ENCODE measurements at places on chromosomes 1 and 21.
A peak's percentile ranks its signal among the peaks of the same experiment; 100 is the strongest.

- DNase-seq, result no peak
Observed at GRCh38 chr1:181061891-181062835, 26.3 kb upstream of the IER5 start.

GRCh38 chr1:24095140-24095859 is 16.6 kb downstream of the MYOM3 start:
- DNase-seq, result no peak

GRCh38 chr1:206142011-206142410 is 24.8 kb upstream of the AVPR1B start:
- DNase-seq, result no peak

DNA sequence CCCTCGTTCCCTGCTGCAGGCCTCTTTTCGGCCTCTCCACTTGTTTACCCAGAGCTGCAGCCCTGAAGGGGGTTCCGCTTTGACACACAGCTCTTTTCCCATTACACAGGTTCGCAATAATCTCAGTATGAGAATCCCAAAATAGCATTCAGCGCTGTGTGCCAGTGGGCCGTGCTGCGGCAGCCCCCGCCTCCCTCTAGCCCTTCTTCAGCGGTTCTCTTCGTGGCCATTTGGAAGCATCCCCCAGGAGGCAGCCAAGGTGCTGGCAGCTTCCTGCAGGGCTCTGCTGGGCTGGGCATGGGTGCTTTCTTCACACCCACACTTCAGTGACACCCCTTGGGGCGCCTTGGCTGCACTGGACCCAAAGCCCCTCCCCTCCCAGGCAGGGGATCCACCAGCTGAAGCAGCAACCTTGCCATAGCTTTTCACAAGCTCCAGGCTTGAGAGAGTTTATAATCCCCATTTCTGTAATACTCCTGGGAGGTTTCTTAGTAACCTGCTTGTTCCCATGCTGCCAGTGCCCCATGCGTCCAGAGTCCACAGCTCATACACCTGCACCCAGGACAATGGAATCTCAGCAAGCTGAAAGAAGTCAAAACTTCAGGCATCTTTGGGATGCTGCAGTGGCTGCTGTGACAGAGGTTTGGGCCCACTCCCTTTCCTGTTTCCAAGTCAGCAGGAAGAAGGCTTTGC is 8.1 kb downstream of the NCF2 start:
- DNase-seq, result no peak

- DNase-seq, result no peak
Observed at GRCh38 chr1:212977781-212978645, 27.7 kb downstream of the VASH2 start.

GRCh38 chr21:27036736-27037301 is 69.9 kb upstream of the ADAMTS5 start:
- no peak for DNase-seq

DNA sequence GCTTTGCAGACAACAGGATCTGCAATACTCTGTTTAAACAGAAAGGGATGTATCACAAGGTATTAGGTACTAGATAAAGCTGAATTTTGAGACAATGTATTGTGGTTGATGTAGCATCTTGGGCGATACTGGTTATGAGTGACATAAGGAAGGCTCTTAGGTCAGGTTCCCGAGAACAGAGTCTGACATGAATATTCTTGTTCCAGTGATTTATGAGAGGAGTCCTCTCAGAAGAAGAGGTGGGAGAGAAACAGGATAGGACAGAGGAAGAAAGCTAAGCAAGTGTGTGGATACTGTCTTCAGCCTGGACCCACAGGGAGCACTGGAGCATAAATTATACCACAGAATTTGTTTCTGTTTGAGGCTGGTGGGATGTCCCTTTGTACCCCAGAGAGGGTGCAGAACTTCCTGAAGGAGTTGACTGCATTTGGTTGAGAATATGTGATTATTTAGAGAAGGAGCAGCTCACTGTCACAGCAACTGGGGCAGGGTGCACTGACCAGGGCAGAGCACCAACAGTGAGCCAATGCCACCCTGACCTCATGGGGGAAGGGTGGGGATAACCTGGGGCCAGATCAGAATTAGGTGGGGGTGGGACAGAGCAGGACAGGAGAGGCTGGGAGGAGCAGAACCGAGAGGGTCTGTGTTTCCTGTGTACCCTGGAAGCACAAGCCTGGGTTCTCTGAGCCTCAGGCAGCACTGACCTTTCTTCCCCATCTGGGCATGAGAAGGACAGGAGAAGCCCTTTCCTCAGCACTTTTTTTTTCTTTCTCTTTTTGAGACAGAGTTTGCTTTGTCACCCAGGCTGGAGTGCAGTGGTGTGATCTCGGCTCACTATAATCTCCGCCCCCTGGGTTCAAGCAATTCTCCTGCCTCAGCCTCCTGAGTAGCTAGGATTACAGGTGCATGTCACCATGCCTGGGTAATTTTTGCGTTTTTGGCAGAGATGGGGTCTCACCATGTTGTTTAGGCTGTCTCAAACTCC is 36.3 kb upstream of the SLC6A9 start:
- DNase-seq, result no peak

DNA sequence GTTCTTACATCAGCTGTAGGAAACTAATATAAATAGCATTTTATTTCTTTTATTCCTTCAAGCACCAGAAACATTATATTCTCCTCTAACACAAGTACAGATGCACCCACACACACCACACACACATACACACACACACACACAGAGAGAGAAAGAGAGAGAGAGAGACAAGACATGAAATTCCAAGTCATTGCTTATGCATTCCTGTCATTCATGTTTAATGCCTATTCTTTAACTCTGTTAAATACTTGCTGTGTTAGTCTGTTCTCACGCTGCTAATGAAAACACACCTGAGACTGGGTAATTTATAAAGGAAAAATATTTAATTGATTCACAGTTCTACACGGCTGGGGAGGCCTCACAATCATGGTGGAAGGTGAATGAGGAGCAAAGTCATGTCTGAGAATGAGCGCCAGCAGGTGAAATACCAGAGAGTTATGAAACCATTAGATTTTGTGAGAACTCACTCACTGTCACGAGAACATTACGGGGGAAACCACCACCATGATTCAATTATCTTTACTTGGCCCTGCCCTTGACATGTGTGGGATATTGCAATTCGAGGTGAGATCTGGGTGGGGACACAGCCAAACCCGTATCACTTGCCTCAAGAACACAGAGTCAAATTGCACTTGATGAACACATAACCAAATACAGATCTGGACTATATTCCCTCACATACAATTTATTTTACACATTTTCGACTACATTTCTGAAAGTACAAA is 1058.1 kb upstream of the TMPRSS15 start:
- DNase-seq, result no peak

DNA sequence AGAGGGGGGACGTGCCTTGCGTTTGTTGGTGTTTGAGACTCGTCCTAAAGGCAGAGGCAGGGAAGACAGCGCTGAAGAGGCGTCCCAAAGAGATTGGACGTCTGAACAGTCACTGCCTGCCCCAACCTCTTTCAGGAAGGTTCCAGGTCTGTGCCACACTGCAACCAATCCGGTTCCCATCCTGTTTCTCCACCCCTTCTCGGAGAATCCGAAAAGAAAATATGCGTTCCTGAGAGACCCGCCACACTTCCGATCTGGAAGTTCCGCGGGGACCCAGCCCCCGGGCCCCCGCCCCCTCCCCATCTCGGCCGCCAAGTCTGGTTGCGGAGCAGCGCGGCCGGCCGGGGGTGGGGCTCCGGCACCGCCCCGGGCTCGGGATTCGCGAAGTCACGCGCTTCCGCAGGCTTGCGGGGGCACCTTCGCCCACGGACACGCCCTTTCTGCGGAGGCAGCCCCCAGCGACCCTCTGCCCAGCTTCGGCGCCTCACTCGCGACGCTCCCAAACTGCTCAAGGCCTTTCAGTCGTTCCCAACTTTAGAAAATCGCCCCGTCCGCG is 124.5 kb upstream of the DPYD start:
- peak; percentile 20 for DNase-seq

DNA sequence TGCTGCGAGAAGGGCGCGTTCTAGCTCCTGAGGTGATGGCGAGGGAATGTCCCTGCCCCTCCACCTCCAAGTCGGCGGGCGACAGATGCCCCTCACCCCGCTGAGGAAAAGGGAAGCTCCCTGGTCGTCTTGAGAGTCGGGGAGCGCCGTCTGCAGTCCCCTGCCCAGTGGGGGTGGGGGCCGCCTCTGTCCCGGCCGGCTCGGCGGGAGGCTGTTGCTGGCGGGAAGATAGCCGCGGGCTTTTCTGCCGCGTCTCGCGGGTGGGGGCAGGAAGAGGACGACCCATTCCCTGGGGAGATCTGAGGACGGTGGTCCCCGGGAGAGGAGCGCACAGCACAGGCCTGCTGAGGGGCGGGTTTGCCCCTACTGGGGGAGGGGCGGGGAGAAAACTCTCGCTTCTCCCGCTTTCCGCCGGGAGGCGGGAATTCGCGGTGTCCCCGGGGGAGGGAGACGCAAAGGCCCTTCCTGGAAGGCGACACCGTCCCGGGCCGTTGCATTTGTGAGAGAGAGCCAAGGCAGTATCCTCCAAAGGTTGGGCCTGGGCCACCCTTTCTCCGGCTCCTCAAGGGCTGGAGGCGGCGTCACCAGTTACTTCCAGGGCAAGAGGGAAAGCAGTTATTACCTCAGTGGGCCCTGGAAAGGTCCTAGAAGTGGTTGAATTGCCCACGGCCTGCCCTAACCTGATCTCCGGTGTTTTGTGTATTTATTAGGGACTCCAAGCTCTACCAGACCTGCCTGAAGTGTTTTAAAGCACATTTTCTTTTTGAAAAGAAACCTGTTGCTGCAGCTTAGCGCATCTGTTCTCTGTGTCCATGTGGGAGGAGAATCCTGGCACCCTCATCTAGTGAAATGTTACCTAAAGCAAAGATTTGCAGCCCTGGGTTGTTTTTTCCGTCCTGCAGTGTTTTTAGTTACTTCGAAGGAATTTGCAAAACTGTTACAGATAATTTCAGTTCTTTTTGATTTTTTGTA is 648 bp downstream of the S100PBP start:
- DNase-seq, result no peak

Data from CD4-positive, alpha-beta T cell (primary cell).